Nephron progenitor cell (in vitro differentiated cells): ENCODE measurements at places on chromosomes 13 and 19.

DNA sequence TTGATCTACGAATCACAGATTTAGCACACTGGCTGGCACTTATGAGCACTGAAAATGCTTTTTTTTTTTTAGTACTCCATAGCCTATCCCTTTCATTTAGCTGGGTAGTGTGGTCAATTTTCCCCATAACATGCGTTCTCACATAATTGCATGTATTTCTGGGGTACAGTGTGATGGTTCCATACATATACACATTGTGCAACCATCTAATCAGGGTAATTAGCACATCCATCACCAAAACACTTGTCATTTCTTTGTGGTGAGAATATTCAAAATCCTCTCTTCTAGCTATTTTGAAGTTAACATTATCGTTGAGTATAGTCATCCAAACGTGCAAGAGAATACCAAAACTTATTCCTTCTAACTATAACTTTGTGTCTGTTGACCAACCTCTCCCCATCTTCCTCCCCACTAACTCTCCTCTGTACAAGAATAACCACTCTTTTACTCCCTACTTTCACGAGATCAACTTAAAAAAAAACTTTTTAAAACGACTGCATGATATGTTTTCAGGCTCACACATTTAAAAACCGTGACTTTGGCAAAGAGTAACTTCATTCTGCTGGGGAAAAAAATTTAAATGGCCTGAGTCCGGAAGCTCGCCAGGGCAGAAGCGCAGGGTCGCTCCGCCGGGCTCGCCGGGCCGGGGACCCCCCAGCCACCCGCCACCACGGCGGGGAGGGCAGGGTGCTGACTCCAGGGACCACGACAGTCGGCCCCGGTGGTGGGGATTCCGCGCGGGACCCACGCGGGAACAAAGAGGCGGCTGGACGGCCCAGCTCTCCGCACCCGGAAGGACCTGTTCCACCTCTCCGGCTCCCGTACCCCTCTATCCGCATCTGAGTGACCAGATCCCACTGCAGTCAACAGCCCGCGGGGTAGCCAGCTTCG lies 868 bp upstream of the UBAC2 start:
- H3K4me1 ChIP-seq = peaks cover 56% of the 10 kb centered on the region
- DNase-seq = no peak
- H3K36me3 ChIP-seq = peaks cover 19% of the 10 kb centered on the region
- peak overlapping the region; percentile 89 for H3K4me3 ChIP-seq
- H3K27ac ChIP-seq = peak overlapping the region; percentile 97
- H3K27me3 ChIP-seq = peaks cover 4% of the 10 kb centered on the region

DNA sequence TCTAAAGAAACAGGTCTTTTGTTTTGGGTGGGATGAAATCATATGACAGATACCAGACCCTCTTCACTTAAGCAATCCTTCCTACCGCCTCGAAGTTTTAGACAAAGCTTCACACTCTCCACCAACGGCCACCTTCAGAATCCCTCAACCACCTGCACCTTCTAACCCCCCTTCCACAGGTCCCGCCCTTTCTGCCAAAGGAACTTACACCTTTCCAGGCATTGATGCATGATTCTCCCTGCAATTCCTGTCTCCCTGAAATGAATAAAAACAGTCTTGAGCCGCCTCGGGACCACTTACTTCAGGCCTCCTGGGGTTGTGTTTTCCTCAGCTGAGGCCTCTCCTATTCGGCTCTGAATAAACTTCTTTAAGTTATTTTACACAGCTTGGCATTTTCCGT lies 859 bp downstream of the ZNF433 start:
- peaks cover 16% of the 10 kb centered on the region for H3K4me1 ChIP-seq
- H3K27me3 ChIP-seq = peaks cover 18% of the 10 kb centered on the region
- peaks cover 68% of the 10 kb centered on the region for H3K36me3 ChIP-seq
- DNase-seq = no peak
- H3K4me3 ChIP-seq = peak overlapping the region; percentile 85
- peak overlapping the region; percentile 80 for H3K27ac ChIP-seq

GRCh38 chr13:40275155-40275554 lies 391.3 kb downstream of the FOXO1 start:
- DNase-seq = no peak
- H3K4me3 ChIP-seq = no peak overlapping the region
- H3K4me1 ChIP-seq = peaks cover 7% of the 10 kb centered on the region
- H3K27ac ChIP-seq = peak overlapping the region; percentile 21
- no peaks in the 10 kb centered on the region for H3K36me3 ChIP-seq

GRCh38 chr13:86900906-86901305 lies 770.3 kb upstream of the SLITRK5 start:
- no peaks in the 10 kb centered on the region for H3K27me3 ChIP-seq
- no peaks in the 10 kb centered on the region for H3K4me1 ChIP-seq
- H3K36me3 ChIP-seq = no peaks in the 10 kb centered on the region
- H3K27ac ChIP-seq = no peak overlapping the region

DNA sequence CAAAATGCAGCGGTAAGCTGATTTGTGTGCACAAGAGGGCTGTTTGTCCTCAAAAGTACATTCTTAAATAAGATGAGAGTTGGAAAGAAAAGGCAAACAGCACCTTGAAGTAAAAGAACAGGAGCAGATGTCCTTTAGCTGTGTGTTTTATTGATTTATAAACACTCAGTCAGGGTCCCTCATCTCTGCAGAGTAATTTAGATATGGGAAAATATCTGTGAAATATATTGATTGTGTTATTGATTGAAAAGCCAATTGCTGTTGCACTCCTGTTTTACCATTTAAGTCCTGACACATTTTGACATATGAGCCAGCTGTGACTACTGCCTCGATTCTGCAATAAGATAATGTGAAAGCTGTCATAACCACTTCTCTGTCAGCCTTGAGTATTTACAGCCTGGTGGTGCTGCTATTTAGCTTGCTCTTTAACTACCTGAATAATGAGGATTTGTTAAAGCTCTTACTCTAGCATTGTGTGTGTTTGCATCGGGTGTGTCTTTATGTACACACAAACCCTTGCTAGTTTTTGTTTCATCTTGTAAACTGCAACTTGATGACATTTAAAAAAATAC lies 550.1 kb downstream of the DACH1 start:
- H3K36me3 ChIP-seq = no peaks in the 10 kb centered on the region
- H3K27ac ChIP-seq = no peak overlapping the region
- no peak for DNase-seq
- H3K4me3 ChIP-seq = no peak overlapping the region
- H3K4me1 ChIP-seq = peaks cover 15% of the 10 kb centered on the region

- no peak overlapping the region for H3K27ac ChIP-seq
- H3K36me3 ChIP-seq = no peaks in the 10 kb centered on the region
- no peak overlapping the region for H3K4me3 ChIP-seq
These were observed 11.6 kb upstream of the CEACAM3 start for GRCh38 chr19:41784743-41785142.

GRCh38 chr19:54420383-54421168 lies 5.3 kb downstream of the TTYH1 start:
- H3K27me3 ChIP-seq = peaks cover 65% of the 10 kb centered on the region
- peak; percentile 50 for DNase-seq
- peaks cover 30% of the 10 kb centered on the region for H3K4me1 ChIP-seq

DNA sequence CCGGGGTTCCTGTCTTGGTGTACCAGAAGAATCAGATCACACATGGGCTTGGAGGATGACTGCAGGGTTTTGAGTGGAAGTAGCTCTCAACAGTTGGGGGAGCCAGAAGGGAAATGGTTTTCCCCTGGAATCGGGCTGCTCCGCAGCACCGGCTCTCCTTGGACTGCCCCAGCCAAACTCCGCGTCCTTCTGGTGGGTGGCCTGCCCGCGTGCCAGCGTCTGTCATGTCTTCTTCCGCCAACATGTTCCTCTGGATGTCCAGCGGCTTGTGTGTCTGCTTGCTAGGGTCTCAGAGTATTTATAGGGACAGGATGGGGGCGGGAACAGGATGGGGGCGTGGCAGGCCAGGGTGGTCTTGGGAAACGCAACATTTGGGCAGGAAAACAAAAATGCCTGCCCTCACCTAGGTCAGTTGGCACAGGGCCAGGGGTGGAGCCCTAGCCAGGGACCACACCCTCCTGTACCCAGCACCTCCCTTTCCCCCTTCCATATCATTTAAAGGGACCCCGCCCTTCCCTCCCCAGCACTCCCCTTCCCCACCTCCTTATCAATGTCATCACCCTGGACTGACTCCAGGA lies 1.3 kb upstream of the ZNF30 start:
- H3K4me3 ChIP-seq = no peak overlapping the region
- H3K27me3 ChIP-seq = peaks cover 17% of the 10 kb centered on the region
- H3K36me3 ChIP-seq = peaks cover 21% of the 10 kb centered on the region
- DNase-seq = no peak
- H3K27ac ChIP-seq = no peak overlapping the region

DNA sequence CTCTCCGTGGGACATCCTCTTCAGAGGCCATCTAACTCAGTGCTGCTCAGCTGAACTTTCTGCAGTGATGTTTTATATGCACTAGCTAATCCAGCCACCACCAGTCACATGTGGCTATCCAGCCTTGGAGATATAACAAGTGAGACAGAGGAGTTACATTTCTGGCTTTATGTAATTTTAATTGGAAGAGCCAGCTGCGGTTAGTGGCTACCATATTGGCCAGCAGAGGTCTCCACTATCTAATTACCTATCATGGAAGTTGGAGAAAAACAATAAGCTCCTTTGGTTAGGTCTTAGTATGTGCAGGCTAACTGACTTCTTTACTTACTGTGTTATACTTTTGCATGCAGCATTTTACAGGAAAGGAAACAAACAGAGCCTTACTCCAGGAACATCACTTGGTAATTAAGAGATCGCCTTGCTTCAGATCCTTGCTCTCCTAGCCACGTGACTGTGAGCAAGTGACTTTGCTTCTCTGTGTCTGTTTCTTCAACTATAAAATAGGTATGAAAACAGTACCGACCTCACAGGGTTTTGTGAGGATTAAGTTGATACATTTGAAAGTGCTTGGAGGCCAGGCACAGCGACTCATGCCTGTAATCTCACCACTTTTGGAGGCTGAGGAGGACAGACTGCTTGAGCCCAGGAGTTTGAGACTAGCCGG lies 1.6 kb upstream of the KLK10 start:
- no peak overlapping the region for H3K27ac ChIP-seq
- DNase-seq = no peak
- H3K27me3 ChIP-seq = peaks cover 86% of the 10 kb centered on the region
- H3K36me3 ChIP-seq = no peaks in the 10 kb centered on the region

DNA sequence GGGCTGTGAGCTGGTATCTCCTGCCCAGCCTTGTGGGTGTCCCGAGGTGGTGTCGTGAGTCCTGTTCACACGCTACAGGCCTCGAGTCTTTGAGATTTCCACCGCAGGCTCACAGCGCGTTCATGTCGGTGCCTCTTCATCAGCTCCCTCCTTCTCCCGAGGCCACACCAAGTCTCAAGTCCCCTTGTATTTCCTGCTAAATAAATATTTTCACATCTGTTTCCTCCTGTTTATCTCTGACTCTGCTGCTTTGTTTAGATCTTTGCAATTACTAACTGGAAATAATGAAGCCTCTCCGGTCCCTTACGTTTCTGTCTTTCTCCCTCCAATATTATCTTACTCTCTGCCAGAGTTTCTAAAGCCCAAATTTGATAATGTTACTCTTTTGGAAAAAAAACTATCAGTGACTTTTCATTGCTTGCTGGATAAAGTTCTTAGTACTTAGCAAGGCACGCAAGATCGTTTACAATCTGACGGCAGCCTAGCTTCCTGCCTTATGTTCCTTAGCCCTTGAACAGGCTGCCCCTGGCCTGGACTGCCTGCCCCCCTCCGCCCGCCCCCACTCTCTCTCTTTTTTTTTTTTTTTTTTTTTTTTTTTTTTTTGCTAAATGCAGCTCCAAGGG lies 130.5 kb upstream of the RNF113B start:
- H3K4me3 ChIP-seq = peak overlapping the region; percentile 39
- H3K4me1 ChIP-seq = peaks cover 82% of the 10 kb centered on the region

DNA sequence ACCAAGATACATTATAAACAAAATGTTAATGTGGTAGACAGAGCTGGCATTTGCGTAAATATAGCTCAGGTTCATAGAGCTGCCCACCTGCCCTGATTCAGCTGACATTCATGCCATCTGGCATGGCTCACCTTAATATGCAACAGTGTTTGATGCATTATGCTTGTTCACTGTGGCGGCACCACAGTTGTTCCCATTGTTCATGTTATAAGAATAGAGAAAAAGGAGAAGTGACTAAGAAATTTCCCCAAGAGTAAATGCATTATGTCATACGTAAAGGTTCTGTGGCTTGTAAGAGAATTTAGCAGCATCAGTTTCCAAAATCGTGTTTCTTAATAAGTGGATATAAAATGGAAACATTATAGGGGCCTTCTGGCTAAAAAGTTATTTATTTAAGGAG lies 4.5 kb downstream of the CCNA1 start:
- H3K4me3 ChIP-seq = no peak overlapping the region
- H3K4me1 ChIP-seq = peaks cover 4% of the 10 kb centered on the region
- no peak for DNase-seq
- peaks cover 66% of the 10 kb centered on the region for H3K27me3 ChIP-seq

DNA sequence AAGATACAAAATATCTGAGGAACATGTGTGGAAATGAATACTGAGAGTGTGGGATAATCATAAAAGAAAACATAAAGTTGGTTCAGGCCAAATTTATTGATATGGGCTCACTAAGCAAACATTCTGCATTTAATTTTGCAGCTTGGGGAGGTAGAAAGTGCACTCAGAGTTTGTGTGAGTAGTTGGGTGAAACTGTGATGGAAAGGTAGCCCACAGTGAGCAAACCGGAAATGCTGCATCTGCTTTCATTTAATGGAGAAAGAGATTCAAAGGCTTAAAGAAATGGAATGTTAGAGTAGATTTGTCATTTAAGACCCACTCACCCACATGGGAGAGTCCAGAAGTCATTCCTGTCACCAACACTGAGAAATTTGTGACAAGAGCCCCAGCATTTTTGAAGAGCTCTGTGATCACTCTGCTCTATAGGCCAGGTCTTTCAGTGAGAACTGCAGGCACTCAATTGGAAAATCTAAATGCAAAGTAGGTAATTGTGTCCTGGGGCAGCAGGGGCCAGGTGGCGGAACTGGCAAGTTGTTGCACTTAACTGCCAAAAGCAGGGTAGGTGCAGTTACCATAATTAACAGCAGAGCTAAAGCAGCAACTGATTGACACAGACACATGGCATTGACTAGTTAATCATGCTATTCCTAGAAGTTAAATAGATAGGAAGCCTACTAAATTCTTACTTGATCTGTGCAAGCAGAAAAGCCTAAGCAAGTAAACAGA lies 1228.3 kb upstream of the PCDH20 start:
- no peak for DNase-seq
- H3K4me3 ChIP-seq = no peak overlapping the region
- no peak overlapping the region for H3K27ac ChIP-seq
- H3K4me1 ChIP-seq = no peaks in the 10 kb centered on the region

DNA sequence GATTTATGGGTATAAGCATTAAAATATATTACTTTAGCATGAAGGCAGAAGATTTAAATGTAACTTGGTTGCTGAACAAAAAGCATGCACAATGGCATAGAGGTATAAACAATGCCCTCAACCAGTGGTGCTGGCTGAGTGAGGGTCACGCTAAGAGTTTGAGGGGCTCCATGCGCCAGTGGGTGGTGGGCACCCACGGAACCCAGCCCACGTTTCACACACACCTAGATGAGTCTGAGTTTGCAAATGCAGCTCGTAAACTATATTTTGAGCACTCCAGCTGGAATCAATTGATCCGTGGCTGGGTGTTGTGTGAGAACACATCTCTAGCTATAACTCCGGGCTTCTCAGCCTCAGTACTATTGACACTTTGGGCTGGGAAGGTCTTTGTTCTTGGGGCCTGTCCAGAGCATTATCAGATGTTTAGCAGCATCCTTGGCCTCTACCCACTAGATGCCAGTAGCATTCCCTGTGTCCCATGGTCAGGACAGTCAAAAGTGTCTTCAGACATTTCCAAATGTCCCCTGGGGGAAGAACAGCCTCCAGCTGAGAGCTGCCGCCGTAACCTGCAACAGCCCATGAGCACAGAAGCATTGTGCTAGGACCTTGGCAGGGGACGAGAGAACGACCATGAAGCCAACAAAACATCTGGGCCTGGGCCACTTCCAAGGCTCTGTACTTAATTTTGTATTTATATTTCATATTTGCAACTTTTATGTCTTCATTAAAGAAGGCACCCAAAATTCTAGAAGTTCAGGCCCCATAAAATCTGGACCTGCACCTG lies 108.1 kb upstream of the SOX1 start:
- peaks cover 20% of the 10 kb centered on the region for H3K27me3 ChIP-seq
- H3K36me3 ChIP-seq = no peaks in the 10 kb centered on the region
